ENCODE measurements at places on chromosomes 1 and 21.

DNA sequence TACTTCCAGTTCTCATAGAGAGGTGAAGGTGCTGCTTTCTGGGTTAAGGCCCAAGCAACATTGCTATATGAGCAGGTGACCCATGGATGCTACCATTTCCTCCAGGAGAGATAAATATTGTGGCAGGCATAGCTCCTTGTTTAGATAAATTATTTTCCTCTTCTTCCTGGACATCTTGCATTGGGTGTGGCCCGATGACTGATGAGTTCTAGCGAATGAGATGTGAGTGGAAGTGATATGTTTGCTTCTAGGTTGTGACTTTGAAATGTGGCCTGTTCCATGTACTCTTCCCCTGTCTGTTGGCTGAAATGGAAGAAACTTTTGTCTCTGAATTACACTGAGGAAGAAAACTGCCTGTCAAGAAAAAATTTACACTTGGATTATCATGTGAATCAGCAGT lies 101.7 kb upstream of the FMN2 start:
- DNase-seq, result no peak

GRCh38 chr1:232390590-232390989 lies 239.3 kb downstream of the SIPA1L2 start:
- DNase-seq, result no peak

- peak; percentile 7 for DNase-seq
These were observed at the start of gene AIM2 for GRCh38 chr1:159076438-159077119. AIM2 (minus strand) TSS chr1:159076766; CDS start chr1:159073499, 3,267 bp downstream.

DNA sequence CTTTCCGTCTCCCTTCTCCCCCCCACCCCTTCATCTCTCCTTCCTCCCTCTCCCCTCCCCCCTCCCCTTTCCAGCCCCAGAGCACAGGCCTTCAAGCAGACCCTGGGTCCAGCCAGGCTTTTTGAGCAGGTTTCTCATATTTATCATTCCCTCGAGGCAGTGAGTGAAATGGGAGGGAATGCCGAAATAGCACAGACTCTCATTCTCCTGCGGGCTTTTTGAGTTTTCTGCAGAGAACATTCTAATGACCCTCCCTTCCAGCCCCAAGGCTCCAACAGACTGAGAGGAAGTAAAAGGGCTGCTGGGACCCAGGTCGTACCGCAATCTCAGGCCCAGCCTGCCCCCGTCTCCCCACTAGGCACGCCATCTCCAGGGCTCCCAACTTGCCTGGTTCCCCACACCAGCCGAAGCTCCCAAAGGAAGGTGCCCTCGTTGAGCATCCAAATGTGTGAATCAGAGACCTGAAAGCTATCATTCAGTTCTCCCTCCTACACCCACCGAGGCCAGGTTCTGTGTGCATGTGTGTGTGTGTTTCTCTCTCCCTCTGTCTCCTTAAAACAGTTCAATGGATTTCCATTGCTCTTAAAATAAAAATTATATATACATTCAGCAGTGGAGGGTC lies 22.3 kb downstream of the ACTA1 start:
- no peak for DNase-seq

GRCh38 chr1:160879056-160879455 lies 5.9 kb downstream of the ITLN1 start:
- no peak for DNase-seq

DNA sequence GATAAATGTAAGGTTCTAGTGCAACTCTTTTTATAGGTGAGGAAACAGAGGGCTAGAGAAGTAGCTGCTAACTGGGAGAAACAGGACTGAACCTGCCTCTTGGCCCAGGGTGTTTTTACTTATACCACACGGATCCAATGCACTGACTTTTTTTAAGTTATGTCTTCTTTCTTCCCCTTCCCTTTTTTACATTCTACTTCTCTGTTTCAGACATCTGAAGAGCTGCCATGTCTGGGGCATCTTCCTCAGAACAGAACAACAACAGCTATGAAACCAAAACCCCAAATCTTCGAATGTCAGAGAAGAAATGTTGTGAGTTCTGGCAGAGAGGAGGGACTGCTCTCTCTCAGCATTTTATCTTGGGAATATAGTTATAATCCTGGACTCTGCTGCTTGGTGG lies 1.4 kb downstream of the PFKFB2 start:
- DNase-seq, result no peak

GRCh38 chr1:32127409-32128198 lies 19.7 kb downstream of the KPNA6 start:
- DNase-seq, result no peak

- no peak for DNase-seq
These were observed 91.8 kb upstream of the SERBP1 start for GRCh38 chr1:67522001-67522441.

DNA sequence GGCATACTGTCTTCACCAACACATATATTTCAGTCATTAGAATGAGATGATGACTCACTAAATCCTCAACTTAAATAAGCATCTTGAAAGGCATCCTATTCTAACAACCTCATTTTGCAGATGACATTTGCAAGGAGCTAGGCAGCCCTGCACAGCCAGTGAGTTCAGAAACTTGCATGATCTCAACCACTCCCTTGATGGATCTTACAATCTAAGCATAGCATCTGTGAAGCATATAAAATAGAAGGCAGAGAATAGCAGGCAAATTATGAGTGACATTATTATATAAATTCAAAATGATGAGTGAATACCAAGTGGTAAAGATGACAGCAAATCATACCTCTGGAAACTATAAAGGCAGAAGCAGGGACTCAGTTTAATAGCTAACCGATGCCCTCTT lies 31.6 kb downstream of the KRTAP20-3 start:
- DNase-seq, result no peak

DNA sequence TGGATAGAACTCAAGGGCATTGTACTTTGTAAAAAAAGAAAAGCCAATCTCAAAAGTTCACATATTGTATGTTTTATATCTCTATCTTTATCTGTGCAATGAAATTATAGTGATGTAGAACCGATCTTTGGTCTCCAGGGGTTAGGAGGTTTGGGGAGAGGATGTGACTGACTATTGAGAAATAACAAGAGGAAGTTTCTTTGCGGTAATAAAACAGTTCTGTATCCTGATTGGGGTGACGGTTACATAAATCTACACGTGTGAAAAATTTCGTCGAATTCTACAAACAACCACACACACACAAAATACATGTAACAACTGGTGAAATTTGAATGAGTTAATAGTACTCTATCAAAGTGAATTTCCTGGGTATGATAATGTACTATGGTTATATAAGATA lies 10.6 kb upstream of the OR2T33 start:
- DNase-seq, result no peak

DNA sequence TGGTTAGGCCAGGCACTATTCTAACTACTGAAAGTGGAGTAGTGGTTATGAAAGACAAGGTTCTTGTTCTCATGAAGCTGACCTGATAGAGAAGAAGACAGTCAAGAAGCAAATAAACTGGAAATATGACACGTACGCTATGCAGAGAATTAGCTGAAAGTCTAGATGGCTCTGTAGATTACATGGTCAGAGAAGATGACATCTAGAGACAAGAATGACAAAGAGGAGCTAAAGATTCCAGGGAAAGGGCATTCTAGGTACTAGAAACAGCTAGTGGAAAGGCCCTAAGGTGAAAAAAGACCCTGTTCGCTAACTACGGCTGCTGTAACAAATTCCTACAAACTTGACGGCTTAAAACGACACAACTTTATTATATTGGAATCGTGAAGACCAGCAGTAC lies 68.0 kb upstream of the NRIP1 start:
- no peak for DNase-seq

- DNase-seq, result no peak
These were observed 46.9 kb downstream of the HLX start for GRCh38 chr1:220926146-220926545.

DNA sequence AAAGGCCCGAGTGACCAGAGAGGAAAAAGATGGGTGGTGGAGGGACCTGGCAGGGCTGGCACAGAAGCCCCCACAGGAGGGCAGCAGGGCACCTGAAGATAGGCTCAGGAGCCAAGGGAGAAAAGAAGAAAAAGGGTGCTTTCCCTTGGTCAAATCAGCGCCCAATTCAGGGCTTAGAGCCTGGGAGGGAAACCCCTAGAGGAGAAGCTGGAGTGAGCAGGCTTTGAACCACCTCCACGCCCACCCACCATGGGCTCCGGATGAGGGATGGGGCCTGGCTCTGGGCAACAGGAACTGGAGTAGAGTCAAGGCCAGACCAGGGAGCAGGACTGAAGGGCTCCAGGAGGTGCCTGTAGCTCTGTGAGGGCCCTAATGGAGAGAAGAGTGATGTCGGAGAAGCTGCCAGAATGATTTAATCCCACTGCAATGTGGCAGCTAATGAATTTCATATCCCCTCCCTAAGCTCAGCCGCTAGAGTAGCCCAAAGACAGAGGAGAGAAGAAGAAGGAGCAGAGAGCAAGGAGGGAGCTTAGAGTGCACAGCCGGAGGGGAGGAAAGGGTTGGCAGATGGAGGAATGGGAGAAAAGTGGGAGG lies 12.0 kb upstream of the PRELP start:
- no peak for DNase-seq

DNA sequence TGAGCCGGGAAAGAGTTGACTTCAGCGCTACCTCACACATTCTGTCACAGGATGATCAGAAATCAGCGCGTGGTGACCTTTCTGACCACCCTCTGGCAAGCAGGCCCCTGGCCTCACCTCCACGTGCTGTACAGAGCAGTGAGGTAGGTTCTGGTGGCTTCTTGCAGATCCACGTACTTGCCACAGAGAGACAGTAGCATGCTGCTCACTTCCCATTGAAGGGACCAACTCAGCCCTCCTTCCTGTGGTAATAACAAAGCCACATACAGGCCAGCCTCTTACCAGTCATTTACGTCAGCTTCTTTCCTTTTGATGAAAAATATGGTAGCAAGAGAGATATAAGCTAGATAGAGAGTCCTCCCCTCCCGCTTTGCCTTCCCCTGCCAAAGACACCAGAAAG lies 200.7 kb downstream of the CHRM3 start:
- DNase-seq, result no peak

- no peak for DNase-seq
These were observed 226.3 kb upstream of the B3GALT2 start for GRCh38 chr1:193412748-193413147.

DNA sequence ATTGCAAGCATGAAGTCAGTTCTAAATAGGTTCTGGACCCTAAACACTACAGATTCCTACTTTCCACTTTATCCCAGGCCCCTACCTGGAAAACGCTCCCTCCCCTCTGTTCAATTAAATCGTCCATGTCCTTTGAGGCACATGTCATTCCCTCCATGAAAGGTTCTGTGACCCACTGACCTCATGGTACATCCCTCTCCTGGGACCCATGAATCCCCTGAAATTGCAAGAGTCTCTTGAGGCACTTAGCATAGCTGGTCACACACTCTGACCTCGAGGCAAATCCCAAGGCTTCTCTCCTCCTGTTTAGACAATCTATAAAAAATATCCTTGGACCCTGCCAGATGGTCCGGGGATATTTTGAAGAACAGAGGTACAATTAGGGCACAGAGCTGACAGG lies 34.3 kb upstream of the KRTAP19-8 start:
- no peak for DNase-seq

DNA sequence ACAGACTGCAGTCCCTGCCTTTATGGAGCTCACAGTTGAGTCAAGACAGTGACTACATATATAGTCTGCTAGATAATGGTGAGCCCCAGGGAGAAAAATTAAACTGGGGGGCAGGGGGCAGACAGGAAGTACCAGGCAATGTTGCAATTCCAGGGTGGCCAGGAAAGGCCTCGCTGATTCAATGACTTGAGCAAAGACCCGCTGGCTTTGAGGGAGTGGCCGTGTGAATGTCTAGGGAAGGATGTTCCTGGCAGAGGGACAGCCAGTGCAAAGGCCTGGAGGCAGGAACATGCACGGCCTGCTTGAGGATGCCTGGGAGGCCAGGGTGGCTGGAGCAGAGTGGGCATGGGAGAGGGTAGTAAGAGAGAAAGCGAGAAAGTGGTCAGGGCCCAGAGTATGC lies 23.0 kb upstream of the EPHA8 start:
- no peak for DNase-seq

DNA sequence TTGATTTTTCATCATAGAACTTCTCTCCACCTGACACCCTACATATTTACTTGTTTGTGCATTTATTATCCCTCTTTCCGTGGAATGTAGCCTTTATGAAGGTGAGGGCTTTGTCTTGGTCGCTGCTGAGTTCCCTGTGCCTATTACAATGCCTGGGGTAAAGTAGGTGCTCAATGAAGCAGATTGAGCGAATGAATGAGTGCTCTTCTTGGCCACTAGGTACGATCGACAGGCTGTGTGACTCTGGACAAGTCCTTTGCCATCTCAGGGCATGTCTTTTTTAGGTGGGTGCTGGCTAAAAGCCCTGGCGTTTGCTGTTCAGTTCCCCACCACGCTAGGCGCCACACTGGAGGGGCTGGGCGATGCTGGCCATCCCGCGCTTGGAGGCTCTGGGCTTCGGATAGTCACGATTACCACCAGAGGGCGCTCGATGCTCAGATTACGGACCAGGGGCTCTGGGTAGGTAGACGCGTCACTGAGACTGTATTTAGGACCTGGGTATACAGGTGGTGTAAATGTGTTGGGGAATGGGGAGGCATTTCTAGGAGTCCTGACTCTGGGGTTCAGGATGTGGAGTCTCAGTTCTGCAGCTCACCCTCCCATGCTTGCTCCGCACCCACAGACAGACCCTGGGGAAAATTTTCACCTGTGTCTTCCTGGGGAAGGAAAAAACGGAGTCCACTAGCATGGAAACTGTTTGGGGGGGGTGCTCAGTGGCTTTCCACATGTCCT lies 71.0 kb upstream of the CSF3R start:
- DNase-seq, result peak; percentile 3

DNA sequence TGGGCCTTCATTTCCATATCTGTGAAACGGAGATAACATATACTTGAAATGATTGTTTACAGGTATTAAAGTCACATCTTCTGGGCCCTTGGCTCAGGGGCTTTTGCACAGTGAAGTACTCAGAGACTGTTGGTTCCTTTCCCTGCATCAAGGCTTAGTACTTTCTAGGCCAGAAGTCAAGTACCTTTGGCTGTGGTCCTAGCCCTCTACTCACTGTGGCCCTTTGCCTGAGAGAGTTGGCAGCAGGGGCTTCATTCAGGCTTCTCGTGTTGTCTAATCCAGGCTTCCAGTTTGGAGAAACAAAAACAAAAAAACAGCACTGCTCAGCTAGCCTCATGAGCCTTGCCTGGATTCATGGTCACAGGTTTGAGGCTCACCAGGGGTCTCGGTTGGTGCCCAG lies 8.1 kb upstream of the DPH2 start:
- no peak for DNase-seq
